ENCODE measurements at places on chromosomes 11 and 22.

DNA sequence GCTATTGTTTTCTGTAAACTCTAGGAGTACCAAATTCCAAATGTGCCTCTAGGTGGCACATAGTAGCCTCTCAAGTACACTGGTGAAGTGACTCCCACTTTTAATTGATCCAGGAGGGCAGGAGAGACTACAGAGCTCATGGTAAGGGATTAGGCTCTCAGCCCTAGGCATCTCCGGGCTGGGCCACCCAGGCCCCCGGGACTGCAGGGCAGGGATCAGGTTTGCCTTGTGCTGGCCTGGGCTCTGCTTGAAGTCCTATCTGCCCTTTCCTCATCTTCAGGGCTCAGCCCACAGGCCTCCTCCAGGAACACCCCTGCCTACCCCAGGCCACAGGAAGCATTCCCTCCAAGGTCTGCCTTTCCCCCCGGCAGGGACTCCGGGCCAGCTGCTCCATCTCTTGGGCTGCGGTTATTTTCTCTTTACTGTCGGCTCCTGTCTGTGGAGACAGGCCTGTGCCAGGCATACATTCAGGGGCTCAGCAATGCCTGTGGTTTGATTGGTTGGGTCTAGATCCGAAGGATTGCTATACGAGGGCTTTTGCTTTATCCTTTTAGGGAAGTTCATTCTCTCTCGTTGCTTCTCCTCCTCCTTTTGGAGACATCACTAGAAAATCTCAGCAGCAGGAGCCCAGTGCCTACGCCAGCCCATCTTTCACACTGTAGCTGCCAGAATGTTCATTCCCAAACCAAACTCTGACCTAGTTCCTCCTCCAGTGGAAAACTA is 32.8 kb downstream of the PARVA start:
- DNase-seq, result peak; percentile 57

DNA sequence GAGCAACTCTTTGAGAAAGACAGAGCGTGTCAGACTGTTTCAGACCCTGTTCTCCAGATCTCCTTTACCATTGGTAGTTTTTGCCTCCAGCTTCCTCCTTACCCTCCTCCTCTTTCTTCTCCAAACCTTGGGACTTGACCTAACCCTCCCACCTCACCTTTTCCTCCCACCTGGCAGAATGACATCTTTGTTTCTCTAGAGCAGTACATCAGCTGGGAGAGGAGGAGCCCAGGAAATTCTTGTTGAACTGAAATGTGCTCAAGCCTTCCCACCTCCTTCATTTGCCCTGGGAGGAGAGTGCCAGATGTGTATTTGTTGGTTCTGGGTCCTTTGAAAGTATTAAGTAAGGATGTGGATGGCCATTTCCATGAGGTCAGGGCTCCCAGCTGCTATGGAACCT is 17.4 kb downstream of the OSBP2 start:
- DNase-seq, result no peak

DNA sequence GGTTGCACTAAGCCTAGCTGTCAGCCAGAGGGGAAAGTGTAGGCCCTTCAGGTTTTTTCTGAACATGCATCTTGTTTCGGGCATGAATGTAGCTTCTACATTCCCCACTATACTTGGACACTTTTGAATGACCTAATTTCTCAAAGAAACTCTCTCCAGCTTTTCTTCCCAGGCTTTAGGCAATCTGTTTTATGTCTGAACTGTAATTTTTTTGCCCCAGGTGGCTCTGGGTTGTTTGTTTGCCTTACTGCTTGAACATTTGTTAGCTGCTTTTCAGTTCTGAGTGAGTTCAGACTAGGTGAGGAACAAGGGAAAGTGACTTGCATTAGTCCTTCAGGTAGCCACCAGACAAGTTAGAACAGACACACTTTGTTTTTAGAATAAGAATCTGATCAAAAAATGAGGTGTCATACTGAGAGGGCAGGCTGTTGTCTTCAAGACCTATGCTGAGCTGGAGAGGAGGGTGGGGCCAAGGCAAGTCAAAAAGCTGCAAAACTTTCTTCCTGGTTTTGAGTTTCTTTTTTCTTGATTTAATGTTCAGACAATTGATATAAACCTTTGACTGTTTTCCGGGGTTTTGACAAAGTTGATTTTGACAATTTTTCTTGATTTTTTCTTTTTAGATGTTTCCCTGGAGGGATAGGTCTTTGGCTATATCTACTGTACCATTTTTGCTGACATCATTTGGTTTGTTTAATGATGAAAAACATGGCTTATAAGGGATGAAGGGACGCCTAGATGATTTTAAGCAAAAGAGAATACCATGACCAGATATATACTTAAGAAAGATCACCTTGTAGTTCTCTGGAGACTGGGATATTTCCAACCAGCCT is 182.8 kb downstream of the WNT11 start:
- no peak for DNase-seq

DNA sequence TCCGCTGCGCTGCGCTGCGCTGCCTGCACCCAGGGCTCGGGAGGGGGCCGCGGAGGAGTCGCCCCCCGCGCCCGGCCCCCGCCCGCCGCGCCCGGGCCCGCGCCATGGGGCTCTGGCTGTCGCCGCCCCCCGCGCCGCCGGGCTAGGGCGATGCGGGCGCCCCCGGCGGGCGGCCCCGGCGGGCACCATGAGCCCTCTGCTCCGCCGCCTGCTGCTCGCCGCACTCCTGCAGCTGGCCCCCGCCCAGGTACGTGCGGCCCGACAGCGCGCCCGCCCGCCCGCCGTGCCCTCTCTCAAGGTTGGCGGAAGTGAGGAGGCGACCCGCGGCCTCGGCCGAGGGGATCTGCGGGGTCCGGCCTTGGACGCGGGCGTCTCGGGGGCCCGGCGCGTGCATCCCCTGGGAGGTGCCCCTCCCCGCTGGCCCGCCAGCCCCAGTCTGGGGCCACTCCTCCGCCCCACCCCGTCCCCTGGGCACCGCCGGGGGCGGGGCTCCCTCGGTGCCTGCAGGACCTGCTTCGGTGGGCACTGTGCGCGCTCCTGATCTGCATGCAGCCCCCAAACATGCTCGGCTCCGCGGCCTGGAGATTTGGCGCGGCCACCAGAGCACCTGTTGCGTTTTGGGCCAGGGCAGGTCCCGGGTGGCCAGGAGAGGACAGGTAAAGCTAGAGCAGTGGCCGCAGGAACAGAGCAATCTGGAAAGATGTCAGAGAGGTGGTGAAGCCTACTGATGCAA is 429 bp downstream of the VEGFB start:
- DNase-seq, result peak; percentile 40

DNA sequence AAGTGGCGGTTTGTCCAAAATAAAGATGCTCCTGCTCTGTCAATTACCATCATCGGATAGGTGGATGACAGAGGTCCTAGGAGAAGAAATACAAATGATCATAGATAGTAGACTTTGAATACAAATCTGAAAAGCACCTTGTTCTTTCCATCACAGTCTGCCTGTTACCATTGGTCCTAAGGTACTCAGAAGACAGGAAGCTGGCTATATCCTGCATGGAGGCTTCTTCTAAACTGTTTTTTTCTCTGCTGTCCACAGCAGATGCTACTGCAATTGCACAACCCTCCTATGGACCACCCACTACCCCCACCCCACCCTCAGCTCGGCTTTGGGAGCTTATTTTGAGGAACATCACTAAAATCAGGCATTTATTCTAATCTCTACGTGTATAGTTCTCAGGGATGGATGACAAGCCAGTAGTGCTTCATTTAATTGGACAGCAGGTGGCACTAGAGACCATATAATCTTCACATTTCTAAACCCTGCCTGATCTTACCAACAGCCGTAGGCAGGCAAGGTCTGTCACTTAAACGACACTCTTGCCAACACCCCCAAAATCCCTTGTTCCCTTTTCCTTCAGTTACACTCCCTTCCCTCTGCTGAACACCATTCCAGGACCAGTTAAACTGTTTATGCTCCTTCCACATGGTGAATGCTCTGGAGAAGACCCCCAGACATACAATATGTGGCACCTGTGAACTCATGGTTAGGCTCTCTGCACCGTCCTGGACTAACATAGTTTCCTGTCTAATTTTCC is 6.6 kb upstream of the PTS start:
- peak; percentile 83 for DNase-seq

GRCh38 chr11:133082841-133083488 is 449.3 kb downstream of the OPCML start:
- peak; percentile 81 for DNase-seq

GRCh38 chr22:47420211-47420610 is 657.8 kb downstream of the TBC1D22A start:
- no peak for DNase-seq

DNA sequence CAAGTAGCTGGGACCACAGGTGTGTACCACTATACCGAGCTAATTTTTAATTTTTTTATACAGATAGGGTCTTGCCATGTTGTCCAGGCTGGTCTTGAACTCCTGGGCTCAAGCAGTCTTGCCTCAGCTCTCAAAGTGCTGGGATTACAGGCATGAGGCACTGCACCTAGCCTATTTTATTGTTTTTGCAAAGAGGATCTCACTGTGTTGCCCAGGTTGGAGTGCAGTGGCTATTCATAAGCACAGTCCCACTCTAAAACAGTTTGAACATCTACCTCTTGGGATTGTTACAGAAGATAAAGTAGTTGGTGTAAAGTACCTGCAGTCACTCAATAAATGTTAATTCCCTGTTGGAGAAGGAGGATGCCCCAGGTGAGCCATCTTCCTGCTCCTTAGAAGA is 29.1 kb downstream of the XRCC6 start:
- no peak for DNase-seq

- DNase-seq, result no peak
Observed at GRCh38 chr22:49728570-49729271, 99.0 kb downstream of the BRD1 start.

- no peak for DNase-seq
Observed at GRCh38 chr22:35303029-35303624, 3.4 kb downstream of the TOM1 start.

DNA sequence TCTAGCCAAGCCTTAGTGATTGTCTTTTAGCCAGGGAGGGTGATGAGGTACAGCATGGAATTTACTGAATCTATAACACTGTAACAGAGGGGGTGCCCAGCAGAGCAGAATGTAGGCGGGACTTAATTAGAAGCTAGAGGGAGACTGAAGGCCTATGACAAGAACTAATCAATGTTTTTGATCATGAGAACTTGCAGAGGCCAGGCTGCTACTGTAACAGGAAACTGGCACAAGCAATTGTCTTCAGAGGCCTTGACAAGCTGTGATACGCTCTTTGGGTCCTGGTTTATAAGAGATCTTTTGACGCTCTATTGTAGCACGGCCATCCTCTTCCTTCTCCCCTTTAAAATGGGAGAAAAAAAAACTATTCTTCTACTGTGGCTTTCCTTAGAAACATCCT is 1297.3 kb downstream of the JRKL start:
- DNase-seq, result no peak

Data from NCI-H1105 treated with DMSO at 0.1 percent for 48 hours (cell line).